ENCODE measurements at places on chromosomes 13 and 19.

DNA sequence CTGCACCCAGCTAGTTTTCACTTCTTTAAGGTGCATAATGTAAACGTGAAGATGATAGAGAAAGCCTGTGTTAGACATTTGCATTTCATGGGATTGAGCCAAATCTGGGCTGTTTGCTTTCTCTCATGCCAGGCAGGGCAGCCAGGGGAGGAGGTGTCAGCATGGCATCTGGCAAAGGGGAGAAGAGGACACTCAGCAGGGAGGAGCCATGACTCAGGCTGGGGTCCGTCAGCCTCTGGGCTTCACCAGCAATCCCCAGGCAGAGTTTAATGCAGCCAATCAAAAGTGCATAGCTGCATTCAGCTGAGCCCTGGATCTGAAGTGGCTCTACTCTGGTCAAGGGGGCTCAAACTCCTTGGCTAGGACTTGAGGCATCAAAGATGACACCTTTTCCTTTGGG, 23.5 kb downstream of the EBPL start:
- DNase-seq = peak; percentile 91

DNA sequence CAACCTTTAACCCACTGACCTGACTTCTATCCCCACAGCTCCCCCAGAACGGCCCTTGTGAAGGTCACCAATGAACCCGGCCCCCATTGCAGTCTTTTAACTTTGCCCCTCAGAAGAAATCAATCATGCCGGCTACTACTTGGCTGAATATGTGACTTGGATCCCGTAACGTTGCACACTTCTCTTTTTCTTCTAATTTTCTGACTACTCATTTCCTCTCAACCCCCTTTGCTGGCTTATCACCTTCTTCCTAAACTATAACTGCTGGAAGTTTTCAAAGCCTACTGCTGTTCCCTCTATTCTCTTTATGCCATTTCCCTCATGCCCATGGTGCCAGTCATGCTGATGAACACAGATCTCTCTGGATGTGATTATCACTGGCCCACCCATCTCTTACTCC, 367.6 kb downstream of the DNAJC15 start:
- no peak for DNase-seq

DNA sequence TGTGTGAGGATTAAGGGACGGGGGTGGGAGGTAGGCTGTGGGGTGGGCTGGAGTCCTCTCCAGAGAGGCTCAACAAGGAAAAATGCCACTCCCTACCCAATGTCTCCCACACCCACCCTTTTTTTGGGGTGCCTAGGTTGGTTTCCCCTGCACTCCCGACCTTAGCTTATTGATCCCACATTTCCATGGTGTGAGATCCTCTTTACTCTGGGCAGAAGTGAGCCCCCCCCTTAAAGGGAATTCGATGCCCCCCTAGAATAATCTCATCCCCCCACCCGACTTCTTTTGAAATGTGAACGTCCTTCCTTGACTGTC, 5.5 kb downstream of the FOSB start:
- peak; percentile 48 for DNase-seq

GRCh38 chr13:47794963-47795362, 206.1 kb downstream of the SUCLA2 start:
- DNase-seq = no peak

- DNase-seq = peak; percentile 95
These were observed at the start of gene TMEM59L for GRCh38 chr19:18612772-18613588. TMEM59L (plus strand) TSS chr19:18612870; CDS start chr19:18612959, 89 bp downstream.

DNA sequence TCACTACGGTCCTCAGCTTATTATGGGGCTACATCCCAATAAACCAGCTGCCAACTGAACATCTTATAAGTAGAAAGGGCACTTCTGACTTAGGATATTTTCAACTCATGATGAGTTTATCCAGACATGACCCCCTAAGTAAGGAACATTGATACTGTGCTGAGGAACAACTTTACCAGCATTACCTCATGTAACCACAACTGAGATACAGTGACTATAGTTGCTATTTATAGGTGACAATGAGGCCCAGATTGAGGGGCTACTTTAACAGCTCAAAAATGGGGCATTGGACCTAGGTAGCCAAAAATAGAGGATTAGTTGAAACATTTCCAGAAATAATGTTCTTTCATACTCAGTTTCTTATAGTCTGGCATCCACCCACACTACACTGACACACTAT, 26.8 kb downstream of the SKA3 start:
- no peak for DNase-seq

DNA sequence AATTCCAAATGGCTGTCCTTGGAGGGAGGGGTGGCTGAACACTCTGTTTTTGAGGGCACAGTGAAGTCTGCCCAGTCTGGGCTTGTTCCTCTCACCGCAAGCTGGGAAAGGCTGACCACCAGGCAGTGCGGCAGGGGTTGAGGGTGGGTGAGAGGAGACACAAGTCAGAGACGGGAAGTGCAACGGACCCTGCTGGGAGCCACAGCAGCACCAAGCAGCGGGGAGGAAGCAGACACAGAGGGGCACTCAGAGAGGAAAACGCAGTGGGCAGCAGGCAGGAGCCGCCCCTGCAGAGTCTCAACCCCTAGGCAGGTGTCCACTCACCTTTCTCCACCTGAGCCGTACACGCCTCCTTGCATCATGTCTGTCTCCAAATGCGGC, 15.6 kb downstream of the AKAP8L start:
- no peak for DNase-seq

GRCh38 chr13:44498969-44499368, 77.2 kb downstream of the TSC22D1 start:
- DNase-seq = no peak

GRCh38 chr13:99871249-99871898, 100.2 kb downstream of the ZIC5 start:
- no peak for DNase-seq

DNA sequence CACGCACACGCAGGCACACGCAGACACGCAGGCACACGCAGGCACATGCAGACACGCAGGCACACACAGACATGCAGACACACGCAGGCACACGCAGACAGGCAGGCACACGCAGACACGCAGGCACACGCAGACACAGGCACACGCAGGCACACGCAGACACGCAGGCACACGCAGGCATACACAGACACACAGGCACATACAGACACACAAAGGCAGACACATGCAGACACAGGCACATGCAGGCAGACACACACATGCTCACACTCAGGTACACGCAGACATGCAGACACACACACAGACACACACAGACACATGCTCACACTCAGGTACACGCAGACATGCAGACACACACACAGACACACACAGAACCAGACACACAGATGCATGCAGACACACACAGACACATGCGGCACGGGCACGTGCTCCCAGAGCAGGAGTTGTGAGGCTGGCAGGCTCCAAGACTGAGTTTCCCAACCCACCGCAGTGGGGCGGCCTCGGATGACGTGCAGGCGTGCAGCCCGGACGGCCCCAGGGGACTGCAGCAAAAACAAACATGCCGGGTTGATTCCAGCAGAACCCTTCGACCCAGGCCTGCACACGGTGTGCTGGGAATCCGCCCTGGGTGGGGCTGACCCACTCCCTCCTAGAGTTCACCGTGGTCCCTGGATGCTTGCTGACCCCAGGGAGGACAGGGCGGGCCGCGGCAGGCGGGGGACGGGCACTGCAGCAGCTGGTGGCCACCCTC, 100.0 kb downstream of the GADD45B start:
- DNase-seq = peak; percentile 99

DNA sequence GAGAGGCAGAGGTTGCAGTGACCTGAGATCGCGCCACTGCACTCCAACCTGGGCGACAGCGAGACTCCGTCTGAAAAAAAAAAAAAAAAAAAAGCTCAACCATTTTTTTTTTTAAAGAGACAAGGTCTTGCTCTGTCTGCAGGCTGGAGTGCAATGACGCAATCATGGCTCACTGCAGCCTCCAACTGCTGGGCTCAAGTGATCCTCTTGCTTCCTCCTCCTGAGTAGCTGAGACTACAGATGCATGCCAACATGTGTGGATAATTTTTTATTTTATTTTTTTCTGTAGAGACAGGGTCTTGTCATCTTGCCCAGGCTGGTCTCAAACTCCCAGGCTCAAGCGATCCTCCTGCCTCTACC, 10.3 kb downstream of the EHD2 start:
- DNase-seq = no peak

DNA sequence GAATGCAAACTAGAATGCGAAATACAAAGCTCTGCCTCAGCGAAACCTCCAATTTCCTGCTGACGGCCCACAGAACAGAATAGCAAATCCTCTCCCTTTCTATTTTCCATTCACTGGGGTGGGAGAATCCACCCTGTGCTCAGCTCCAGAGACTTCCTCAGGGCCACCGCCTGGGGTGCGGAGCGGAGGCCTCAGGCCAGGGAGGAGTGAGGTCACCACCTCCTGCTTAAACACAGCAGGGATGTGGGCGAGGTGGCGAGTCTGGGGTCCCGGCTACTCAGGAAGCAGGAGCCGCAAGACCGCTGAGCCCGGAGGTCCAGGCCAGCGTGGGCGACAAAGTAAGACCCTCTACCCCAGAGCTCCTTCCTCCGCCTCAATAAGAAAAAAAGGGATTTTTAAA, 666 bp upstream of the ZNF320 start:
- DNase-seq = no peak

DNA sequence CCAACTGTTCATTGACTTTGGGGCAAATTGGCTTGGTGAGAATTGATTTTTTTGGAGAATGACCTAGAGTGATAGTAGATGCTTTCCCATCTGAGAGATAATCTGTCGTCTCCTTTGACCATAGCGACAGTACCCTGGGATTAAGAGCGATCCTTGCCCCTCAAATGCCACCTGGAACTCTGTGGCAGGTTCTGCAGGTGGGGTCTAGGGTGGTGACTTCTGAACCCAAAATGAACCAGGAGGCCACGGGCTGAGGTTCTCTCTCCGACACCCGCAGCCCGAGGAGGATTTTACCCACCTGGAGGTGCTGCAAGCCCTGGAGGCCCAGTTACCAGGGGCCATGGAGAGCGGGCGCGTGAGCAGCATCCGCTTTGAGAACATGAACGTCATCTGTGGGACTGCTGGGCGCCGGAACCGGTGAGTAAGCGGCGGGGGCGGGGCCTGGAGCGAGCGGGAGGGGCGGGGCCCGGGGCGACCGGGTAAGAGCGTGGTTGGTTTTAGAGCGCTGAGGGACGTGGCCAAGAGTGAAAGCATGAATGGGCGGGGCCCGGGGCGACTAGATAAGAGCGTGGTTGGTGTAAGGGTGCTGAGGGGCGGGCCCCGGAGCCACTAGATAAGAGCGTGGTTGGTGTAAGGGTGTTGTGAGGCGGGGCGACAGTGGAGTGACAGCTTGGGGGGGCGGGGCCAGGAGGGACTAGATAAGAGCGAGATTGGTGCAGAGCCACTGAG, 8.6 kb downstream of the C19orf81 start:
- DNase-seq = peak; percentile 99

DNA sequence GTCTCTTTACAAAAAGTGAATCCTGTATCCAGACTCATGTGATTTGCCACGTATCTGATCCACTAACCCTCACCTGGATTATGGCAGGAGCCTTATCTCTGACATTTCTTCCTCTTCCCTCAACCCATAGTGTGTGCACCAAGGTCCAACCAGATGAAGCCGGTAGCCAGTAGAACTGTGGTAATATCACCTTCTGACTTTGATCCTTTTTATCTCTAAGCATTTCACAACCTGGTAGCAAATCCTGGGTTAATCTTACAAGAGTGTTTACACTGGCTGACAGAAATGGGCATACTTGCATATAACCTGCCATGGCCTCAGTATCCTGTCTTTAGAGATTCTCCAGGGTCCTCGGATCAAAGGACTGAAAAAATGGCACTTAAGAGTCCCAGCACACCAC, 1.9 kb downstream of the ZNF417 start:
- DNase-seq = no peak

DNA sequence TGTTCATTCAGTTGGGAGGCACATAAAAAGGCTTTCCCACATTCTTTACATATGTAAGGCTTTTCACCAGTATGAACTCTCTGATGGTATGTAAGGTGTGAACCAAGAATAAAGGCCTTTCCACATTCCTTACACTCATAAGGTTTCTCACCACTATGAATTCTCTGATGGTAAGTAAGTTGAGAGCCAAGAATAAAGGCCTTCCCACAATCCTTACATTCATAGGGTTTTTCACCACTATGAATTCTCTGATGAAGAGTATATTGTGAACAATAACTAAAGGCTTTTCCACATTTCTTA, 29.3 kb downstream of the ZNF571 start:
- no peak for DNase-seq

GRCh38 chr19:51123802-51124201, 904 bp upstream of the SIGLEC9 start:
- peak; percentile 30 for DNase-seq

GRCh38 chr19:31372246-31372781, 23.1 kb upstream of the TSHZ3 start:
- DNase-seq = no peak

- DNase-seq = no peak
These were observed 22.7 kb upstream of the MAB21L1 start for GRCh38 chr13:35499196-35499662.

DNA sequence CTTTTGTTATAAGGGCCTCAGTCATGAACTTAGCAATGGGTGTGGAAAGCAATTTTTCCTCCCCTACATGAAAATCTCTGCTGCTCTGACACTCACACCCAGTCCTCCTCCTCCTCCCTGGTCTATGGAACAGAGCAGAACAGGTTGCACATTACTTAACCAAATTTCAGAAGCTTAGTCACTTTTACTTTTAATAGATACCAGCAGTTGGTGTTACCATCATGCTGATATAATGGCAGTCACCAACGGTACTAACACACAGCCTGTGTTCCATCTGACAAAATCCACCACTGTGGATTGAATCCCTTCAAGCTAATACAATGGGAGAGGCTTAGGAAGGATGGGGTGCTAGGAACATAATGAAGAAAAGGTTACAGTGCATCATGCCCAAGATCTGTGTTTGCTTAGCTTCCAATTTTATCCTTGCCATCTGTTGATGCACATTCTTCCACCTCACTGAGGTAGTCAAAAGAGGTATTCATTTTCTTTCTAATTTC, 9.8 kb downstream of the TPT1 start:
- DNase-seq = no peak

DNA sequence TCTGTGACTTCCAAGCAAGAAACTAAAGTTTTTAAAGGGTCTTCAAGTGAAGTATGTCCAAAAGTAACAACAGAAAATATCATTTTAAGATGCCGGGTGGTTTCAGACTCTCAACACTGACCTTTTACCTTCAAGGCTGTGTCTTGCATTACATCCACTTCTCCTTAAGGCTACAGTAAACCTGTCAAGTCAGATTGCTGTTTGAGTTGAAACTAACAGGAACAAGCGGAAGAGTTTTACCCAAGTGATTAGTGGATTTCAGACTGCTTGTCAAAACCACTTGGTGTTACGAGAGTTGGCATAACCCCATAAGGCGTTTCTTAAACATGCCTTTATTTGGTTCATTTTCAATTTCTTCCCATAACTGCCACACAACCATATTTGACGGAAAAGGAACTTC, 283.1 kb downstream of the DCT start:
- DNase-seq = no peak
